ENCODE measurements at places on chromosomes 2 and 18.

GRCh38 chr18:2908946-2909335 lies 62.1 kb downstream of the EMILIN2 start:
- DNase-seq: no peak

DNA sequence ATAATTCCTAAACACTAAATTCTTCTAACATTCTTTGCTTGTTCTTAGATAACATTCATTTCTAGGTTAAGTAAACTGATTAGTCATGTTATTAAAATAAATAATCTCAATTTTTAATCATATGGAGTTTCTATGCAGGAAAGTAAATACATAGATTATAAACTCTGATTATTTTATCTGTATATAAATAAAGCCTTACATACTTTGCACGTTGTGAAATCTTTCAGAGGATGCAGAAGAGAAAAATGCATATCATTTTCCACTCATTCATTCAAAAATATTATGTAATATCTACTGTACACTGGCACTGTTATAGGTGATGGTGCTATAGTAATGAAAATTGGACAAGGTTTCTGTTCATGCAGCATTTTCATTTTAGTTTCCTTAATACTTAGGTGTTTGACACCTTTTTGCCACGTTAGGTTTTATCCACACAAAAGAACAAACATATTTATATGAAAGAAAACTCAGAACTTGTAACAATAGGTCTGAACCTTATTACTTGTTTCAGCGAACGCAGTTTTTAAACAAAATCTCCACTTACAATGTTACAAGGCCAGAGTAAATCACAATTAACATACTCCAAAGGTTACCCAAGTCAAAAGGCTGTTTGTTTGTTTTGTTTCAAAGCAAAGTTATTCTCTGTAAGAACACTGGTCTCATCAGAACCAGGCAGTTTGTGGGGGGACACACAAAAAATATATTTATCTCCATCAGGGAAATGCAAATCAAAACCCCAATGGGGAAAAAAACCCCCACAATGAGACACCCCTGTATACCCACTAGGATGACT lies 27.4 kb downstream of the ADAM17 start:
- no peak for DNase-seq

- no peak for DNase-seq
These were observed 1.0 kb downstream of the GAREM2 start for GRCh38 chr2:26173776-26174482.

GRCh38 chr2:200092235-200092634 lies 136.9 kb downstream of the MAIP1 start:
- DNase-seq: no peak

- DNase-seq: no peak
These were observed 1380.6 kb downstream of the DSC3 start for GRCh38 chr18:29661924-29662323.

DNA sequence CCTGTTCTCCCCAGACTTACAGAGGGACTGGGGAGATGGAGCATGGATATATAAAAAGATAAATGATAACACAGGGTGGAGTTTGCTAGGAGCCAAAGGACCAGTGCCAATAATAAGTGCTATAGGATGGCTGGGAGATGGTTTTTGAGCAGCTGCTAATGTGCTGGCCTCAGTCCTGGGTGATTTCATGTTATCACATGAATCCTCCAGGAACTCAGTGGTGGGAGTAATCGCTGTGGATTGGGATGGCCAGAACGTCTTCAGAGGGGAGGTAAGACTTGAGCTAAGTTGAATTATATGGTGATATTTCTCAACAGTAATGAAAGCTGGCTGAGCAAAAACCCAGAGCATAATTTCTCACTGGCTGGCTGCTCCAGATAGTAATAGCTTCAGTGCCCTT lies 441.4 kb downstream of the SLC4A3 start:
- DNase-seq: no peak

GRCh38 chr2:100991404-100991773 lies 10.7 kb upstream of the RPL31 start:
- DNase-seq: no peak

DNA sequence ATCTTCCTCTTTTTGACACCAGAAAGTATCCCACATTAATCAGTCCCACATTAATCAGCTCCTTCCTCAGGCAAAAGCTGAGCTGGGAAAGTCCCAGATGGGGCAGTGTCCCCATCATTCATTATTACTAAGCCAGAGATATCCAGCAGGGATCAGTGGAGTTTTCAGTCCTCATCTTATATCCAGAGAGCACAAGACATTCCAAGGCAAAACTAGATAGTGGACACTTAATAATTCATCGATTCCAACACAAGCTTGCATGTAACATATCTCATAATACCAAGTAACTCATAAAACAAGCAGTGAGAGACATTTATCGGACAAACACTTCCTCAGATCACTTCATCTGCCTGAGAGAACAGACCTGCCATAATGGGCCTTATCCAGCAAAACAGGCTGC lies 53.1 kb downstream of the MCFD2 start:
- no peak for DNase-seq

GRCh38 chr2:191184457-191184856 lies 33.7 kb upstream of the STAT4 start:
- no peak for DNase-seq

Data from stimulated activated CD8-positive, alpha-beta memory T cell treated with anti-CD3 and anti-CD28 coated beads, Interleukin-15, amount 100 ng/mL, for 1 hour (primary cell).